ENCODE measurements at places on chromosomes 5 and 9.

GRCh38 chr5:98767581-98767980 lies 5.9 kb upstream of the RGMB start:
- DNase-seq: no peak

DNA sequence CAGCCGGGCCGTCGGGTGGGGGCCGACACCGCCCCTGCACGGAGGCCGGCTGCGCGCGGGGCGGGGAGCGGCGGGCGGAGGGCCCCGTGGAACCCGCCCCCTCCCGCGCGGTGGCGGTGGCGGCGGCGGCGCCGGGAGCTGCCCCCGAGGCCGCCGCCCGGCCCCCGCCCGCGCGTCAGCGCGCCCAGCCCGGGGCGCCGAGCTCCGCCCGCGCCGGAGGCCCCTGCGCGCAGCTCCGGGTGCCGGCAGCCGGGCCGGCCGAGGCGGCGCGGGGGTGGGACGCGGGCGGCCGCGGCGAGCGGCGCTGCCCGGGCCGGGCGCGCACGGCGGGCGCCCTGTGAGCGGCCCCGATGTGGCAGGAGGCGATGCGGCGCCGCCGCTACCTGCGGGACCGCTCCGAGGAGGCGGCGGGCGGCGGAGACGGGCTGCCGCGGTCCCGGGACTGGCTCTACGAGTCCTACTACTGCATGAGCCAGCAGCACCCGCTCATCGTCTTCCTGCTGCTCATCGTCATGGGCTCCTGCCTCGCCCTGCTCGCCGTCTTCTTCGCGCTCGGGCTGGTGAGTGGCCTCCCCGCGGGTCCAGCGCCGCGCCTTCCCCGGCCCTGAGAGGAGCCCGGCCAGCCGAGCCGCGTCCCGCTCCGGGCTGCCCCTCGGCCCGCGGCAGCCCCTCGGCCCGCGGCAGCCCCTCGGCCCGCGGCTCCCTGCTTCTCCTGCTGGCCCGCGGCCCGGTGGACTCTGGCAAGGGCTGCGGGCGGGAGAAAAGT lies at the start of gene ADCY2:
Gene ADCY2 (plus strand): TSS at position 192 of the 766 bp plus-strand sequence. CDS start 159 bp downstream, at position 351.
- no peak for DNase-seq

- DNase-seq: peak; percentile 62
Measured at GRCh38 chr5:6545770-6546690, 86.8 kb downstream of the NSUN2 start.

DNA sequence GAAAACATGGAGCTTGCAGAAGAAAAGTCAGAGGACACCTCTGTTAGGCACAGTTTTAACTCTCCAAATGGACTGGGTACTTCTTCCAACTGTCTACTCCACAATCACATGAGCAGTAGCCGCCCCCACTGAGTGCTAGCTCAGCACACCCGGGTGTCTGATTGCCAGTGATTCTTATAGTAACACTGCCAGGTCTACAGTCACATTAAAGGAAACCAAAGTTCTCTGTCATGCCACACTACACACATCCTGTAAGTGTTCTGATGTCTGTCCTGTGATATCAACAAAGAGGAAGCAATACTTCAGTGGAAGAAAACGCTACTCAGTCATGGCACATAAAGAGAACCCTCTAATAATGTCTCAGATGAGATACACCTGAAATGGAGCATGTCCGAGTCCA lies at the start of gene HAVCR2:
Gene HAVCR2 (minus strand): TSS at position 69 of the 400 bp plus-strand sequence. CDS start 61 bp downstream, at position 8.
- no peak for DNase-seq

GRCh38 chr5:31433229-31433628 lies 98.7 kb downstream of the DROSHA start:
- DNase-seq: no peak

- no peak for DNase-seq
Measured at GRCh38 chr5:116572350-116573278, 2.0 kb downstream of the SEMA6A start.

GRCh38 chr5:120152931-120153330 lies 311.2 kb upstream of the PRR16 start:
- no peak for DNase-seq

DNA sequence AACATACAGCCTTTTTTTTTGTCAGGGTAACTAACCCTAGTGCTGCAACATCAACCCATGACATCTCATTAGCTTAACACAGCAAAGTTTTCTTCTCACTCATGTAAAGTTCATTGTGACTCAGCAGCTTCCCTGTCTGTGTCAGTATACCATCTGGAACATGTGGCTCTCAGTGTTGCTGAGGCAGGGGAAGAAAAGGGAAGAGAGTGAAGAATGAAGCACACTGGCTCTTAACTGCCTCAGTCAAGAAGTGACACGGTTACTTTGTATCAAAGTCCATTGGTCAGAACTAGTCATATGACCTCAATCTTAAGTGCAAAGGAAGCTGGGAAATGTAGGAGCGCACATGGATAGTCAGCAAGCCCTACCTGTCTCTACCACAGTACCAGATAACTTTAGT lies 185.0 kb upstream of the ELL2 start:
- DNase-seq: no peak

- no peak for DNase-seq
Measured at GRCh38 chr9:26334706-26335105, 557.9 kb downstream of the CAAP1 start.

DNA sequence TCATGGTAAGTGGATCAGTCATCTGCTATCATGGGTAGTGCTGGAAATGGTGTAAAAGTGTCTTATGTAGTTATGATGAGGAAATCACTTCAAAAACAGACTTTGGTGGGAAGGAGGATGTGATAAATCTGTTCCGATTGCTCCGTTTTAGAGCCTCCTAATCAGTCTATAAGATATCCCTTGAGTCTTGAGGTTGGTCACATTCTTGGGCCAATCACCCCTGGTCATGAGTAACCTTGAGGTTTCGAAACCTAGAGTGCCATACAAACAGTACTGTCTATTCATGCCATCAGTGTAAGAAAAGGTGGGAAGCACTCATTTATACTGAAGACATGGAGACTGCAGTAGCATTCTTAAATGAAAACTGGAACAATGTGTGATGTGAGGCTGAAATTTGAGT lies 45.8 kb downstream of the LRRTM2 start:
- no peak for DNase-seq

DNA sequence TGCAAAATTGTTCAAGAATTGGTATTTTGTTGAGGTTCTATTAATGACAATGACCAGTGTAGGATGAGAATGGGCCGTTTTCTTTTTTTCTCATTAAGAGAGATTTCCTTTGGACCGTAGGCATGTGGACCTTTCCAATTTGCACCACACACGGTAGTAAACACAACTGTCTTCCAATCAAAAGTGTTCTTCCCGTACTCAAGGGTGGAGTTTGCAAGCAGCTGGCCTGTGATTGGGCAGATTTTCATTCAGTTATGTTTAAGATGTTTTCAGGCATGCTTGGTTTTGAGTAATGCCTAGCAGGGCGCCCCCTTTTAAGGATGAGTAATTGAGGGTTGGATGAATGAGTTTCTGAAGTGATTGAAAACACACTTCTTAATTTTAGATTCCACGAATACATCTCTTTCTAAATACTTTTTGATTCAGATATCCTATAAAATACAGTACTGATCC lies 2.5 kb downstream of the KDM3B start:
- DNase-seq: no peak

GRCh38 chr5:431711-432050 lies 11.3 kb upstream of the EXOC3 start:
- no peak for DNase-seq

Measured in vagina (tissue), 2 donors.